Activated CD4-positive, alpha-beta T cell treated with anti-CD3 and anti-CD28 coated beads, Interleukin-2, amount 50 U/mL, for 4 hours (primary cell): ENCODE measurements at places on chromosomes 1 and 21.
A peak's percentile ranks its signal among the peaks of the same experiment; 100 is the strongest.

DNA sequence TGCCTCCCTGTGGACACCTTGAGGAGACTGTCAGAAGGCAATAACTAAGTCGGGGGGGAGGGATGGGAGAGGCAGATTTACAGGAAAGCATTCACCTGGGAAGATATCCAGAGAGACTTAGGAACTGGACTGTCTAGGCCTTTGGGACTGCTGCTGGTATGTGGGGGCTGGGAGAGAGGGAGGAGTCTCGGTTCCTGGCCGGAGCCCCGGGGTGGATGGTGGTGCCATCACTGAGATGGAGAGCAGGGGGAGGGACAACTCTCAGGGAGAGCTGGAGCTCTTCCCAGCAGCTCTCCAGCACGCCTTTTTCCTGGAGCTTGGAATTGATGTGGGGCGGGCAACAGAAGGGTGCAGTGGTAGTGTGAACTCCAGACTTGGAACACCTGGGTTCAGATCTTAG, 22.1 kb downstream of the PTPRF start:
- no peak for DNase-seq

- DNase-seq = no peak
Measured at GRCh38 chr21:35367553-35367952, 318.5 kb upstream of the RUNX1 start.

- DNase-seq = no peak
Measured at GRCh38 chr1:34354367-34354766, 177.7 kb downstream of the C1orf94 start.

GRCh38 chr21:46608672-46609111, 3.8 kb upstream of the S100B start:
- DNase-seq = no peak

DNA sequence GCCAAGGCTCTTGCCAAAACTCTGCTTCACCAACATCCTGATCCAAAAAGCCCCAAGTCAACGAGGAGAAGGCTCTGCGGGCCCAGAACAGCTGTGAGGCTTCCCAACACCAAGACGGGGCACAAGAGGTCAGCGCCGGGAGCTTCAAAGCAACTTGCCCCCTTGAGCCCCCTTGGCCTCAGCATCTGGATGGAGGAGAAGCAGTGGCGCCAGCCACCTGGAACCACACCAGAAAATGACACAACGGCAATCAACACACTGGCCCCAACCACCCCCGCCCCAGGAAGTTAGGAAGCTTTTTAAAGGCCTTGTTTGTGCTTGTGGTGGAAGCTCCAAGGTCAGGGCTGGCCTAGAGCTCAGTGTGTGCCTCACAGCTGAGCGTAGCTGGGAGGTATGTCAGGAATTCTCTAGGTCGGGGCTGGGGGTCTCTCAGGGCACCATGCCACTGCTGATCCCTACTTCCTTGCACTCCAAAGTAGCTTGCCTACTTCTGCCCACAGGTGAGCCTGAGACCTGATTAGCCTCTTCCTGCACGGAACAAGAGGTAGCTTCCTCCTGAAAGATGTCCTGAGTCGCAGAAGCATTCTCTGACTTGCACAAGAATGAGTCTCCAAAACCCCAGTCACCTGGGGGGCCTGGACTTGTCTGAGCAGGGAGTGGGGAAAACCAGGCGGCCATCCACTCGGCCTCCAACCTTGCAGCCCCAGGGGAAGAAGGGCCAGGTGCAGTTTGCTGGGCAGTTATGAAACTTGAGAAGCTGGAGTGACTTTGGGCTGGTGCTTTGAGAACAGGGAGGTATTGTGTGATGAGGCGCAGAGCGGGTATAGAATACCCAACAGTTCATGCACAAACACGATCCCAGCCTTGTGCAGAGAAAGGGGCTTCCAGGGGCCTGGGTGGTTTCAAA, 9.7 kb upstream of the SRP9 start:
- DNase-seq = no peak

GRCh38 chr1:167095368-167095767, 1.5 kb downstream of the STYXL2 start:
- DNase-seq = no peak

GRCh38 chr1:52674497-52675384, 23.4 kb downstream of the COA7 start:
- DNase-seq = no peak

DNA sequence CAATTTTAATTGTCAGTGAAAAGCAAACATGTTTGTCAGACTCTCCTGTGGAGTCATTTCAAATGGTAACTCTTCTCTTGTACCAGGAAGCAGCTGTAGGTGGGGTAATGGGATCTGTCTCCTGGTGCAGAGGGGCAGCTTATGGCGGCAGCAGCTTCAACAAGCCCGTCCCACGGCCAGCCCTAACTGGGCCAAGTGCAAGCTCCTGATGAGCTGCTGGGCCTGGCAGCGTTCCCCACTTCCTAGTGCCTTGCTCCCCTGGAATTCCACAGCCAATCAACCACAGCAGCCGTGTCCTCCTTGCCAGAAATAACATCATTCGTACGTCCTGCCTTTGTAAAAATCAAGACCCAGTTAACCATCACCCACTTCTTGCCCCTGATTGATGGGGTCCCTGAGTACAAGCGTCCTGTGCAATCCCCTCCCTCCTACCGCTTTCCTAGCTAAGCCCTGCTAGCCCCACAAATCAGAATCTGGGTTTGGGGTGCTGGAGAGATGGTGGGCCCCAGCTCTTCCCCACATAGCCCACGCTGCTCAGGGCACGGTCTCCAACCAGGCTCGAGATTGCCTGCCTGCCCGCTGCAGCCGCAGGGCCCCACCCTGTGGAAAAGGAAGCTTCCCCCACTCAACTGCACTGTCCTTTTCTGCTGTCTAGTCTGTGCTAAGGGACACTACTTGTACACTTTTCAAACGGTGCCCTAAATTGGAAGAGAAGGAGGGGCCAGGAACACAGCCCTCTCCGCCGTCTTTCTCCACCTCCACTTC, 61.2 kb downstream of the TOR1AIP2 start:
- no peak for DNase-seq

DNA sequence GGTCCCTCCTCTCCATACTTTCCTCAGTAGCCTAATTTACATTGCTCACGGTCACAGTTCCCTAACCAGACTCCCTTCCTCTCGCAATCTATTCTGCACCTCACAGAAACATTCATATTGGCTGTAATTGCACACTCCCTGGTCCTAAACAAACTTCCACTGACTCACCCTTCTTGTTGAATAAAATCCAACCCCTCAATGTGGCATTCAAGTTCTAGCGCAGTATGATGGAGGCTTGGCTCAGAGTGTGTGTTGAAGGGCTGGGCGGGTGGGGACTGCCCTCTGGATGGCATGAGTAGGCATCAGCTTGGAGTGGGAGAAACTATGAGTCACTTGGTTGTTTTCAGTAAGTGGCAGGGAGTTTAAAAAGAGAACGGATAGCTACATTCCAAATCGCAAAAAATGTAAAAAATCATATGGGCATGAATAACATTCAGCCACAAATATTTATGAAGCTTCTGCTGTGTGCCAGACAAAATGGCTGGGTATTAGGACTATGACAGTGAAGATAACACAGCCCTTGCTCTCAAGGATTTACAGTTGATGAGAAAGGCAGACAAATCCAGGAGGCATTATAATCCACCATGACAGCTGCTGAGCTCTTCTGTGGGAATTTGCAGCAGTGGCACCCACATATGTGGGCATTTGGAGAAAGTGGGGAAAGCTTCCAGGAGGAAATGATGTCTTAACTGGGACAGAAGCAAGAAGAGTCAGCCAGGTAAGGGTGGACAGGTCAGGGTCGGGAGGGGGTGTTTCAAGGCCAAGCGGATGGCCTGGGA, 42.2 kb upstream of the LYST start:
- no peak for DNase-seq

DNA sequence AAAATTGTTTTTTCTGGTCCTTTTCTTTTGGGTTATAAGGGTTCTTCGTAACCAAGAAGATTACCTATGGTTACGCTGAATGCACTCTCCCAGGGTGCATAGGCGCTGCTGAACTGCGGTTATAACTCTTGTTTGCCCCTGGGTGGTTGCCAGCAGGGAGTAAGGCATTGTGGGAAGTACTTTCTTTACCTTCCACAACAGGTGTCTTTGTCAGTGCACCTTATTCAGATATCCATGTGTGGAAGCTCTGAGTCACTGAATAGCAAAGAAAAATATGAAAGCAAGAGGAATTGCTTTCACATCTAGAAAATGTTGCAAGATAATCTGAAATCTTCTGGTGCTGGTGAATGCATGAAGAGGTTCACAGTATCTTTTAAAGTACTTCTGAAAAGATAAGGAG, 124.4 kb upstream of the CACYBP start:
- DNase-seq = peak; percentile 25

- DNase-seq = no peak
Measured at GRCh38 chr1:55067022-55067778, 27.9 kb downstream of the PCSK9 start.

GRCh38 chr1:15531003-15531402, 4.4 kb downstream of the DNAJC16 start:
- DNase-seq = no peak

GRCh38 chr1:223885614-223886013, 39.9 kb upstream of the TP53BP2 start:
- DNase-seq = no peak

DNA sequence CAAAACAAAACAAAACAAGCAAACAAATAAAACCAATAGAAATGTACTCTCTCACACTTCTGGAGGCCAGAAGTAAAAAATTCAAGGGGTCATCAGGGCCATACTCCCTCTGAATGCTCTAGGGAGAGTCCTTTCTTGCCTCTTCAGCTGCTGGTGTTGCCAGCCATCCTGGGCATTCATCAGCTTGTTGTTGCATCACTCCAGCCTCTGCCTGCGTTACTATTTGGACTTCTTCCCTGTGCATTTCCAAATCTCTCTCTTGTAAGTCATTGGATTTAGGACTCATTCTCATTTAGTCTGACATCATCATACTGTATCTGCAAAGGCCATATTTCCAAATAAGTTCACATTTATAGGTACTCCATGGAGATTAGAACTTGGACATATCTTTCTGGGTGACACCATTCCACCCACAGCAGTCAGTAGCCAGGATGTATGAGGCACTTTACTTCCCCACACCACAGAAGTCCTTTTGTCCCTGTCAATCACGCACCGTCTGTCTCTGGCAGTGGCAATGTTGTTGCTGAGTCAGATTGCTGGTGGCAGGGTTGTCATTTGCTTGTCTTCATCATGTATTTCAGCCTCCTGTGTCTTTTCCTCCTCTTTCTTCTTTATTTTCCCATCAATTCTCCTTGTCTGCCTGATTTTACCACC, 151.0 kb upstream of the KCNJ6 start:
- DNase-seq = no peak

GRCh38 chr1:147515045-147515869, 26.0 kb upstream of the BCL9 start:
- DNase-seq = no peak

DNA sequence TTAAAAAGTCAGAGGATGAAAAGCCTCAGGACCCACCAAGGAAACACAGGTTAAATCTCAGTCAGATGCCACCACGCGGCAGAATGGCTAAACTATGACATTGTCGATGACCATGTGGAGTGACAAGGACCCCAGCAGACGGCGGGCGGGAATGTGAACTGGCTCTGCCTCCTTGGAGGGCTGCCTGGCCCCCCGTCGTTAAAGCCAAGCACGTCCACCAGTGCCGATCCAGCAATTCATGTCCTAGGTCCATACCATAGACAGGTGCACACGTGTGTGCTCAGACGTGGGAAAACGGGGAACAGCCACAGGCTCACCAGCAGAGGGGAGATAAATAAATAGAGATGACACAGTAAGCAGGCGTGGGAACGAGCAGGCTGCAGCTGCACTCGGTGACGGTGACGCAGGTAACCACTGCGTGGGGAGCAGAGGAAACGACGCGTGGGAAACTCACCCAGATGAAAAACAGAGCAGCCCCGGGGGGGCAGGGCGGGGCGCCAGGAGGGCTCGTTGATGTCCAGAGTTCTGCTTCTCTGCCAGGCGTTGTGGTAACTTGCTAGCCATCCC, 28.3 kb upstream of the PCBP3 start:
- peak; percentile 88 for DNase-seq

DNA sequence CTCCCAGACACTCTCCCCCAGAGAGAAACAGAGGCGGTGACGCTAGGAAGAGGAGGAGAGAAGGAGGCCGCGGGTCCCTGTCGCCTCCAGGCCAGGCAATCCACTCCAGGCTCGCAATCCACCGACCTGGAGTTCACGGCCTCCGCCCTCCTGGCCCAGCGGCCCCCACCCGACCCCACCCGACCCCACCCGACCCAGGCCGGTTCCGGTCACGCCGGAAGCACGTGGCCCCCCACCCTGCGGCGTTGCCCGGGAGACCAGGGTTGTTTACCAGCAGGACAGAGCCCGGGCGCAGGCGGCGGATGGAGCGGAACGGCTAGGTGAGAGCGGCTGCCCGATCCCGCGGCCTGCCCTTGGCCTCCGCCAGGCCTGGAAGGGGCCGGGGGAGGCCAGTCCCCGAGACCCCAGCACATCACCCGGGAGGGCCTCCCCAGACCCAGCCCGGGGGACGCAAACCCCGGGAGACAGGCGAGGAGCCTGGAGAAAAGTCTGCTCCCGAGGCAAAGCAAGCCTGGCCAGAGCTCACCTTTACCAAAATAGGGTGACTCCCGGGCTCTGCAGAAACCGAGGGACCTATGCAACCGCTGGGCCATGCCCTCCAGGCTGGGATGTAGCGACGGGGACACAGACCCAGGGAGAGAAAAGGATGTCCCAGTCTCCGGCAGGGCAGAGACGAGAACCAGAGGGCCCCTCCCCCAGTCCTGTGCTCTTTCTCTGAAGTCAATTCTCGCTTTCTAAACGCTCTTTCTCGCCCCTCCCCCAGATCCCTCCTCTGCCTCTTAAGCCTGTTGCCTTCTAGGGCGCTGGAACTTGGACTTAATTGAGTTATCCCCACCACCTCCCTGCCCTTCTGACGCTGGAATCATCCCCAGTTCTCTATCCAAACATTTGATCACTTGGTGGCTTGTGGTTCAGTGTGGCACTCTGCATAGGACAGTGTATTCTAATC, at the start of the genes PLA2G2C and UBXN10:
PLA2G2C (minus strand) TSS at position 685 of the 949 bp plus-strand sequence. CDS start 9,155 bp downstream, outside the sequence.
UBXN10 (plus strand) TSS at position 263 of the 949 bp plus-strand sequence. CDS start 4,466 bp downstream, outside the sequence.
- peak; percentile 37 for DNase-seq

GRCh38 chr1:158019171-158019868, 25.9 kb downstream of the KIRREL1 start:
- no peak for DNase-seq

DNA sequence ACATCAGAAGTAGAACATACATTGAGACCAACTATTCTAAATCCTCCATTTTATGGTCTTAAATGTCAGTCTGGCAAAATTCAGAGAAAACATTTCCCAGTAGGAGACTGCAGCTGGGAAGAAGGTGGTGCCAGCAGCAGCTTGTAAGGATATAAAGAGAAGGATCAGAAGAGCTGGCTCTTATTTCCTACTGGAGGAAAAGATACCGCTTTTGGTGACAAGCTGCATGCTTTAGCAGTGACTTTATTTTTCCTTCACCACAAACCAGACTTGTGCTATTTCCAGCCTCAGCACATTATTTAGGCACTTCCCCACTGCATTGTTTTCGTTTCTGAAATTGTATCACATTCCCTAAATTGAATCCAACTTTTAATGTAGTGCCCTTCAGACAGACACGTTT, 28.4 kb downstream of the RNF11 start:
- DNase-seq = no peak

GRCh38 chr1:46927249-46927835, 13.9 kb downstream of the CYP4A11 start:
- DNase-seq = no peak

GRCh38 chr1:213415691-213416380, 364.8 kb downstream of the RPS6KC1 start:
- DNase-seq = no peak
